Left forelimb (tissue), 1 donor: ENCODE measurements at places on chromosomes 1 and 21.

GRCh38 chr1:62196086-62196690 is 1.5 kb downstream of the L1TD1 start:
- no peak for DNase-seq

DNA sequence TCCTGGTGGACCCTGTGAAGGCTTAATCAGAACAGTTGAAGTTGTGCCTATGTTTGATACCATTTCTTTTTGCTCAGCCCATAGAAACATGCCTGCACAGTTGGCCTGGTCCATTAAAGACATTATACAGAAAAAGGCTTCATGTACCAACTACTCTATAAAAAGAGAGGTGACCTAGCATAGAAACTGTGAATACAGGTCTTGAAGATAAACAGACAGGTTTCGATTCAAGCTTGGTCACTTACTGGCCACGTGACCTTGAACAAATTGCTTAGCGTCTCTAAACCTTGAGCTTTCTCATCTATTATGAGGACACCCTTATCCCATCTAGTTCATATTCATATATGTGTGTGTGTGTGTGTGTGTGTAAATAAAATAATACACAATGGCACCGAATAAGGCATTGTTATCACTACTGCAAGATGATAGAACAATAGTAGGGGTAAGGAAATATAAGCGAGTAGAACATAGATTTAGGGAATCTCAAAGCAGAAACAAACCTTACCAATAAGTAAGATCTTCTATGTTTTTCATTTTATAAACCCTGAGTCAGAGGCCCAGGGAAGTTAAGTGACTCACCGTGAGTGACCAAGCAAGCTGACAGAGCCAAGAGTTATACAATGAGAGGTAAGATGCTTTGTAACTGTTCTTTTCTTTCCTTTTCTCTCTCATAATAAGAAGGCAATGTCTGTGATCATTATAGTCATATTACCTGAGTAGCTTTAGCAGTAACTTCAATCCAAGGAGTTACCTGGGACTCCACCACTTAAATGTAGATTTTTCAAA is 476.8 kb upstream of the DEPDC1 start:
- no peak for DNase-seq

DNA sequence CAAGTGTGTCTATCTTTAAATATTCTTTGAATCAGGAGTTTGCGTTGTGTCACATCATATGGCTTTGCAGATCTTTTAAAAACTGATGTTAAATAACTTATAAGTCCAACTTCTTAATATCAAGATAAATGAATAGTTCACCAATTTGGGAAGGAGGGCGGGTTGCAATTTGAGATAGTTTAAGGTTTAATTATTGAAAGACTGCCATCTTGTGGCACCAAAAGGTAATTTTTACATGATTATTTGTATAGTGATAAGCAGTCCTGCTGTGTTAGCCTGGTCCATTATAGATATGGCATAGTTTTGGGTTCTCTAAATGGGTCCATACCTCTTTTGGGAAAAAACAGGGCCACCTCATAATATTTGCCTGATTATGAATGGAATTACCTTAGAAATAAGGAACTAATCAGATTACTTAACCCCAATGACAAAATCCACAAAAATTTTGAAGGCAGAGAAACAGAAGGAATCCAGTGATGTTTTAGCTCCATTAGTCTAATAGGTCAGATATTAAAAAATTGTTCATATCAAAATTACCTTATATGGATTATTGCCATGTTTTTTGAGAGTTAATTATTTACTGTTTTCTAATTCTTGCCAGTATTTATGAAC is 64.3 kb downstream of the PRKAA2 start:
- DNase-seq, result no peak

GRCh38 chr1:219398815-219399396 is 214.0 kb downstream of the ZC3H11B start:
- no peak for DNase-seq

DNA sequence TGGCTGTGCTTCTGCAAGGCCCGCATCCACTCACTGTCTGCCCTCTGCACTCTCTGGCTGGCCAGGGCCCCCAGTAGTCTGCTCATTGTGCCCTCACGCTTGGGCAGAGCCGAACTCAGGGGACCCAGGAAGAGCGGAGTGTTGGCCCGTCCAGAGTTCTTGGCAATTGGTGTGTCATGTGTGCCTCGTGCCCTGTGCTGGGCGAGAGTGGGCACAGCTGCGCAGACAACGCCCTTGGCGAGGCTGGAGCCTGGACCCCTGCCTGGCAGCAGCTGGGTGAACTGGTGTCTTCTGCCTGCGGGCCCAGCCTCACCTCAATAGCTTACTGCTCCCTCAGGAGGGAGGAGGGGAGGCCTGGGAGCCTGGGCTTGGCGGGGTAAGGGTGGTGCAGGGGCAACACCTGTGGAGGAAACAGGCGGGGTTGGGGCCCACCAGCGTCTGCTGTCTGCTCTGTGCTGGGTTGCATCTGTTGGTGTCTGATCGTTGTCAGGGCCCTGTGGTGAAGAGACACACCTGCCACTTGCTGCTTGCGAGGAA is 2.1 kb downstream of the GUK1 start:
- DNase-seq, result peak; percentile 63

DNA sequence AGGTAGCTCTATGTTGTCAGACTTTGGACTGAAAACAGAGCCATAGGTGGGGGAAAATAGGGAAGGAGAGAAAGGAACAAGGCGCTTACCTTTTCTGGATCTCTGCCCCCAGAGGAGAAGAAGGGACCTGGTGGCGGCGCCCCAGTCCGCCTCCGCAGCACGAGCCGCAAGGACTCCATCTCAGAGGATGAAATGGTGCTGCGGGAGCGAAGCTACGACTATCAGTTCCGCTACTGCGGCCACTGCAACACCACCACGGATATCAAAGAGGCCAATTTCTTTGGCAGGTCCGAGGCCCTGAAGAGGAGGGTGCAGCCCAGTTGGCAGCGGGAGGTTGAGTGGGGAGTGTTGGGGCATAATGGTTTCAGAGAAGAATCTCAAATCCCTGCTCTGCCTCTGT is 18.5 kb upstream of the TMEM222 start:
- DNase-seq, result no peak

GRCh38 chr1:59568158-59568935 is 246.4 kb upstream of the HOOK1 start:
- no peak for DNase-seq

- DNase-seq, result peak; percentile 78
These were observed 858.7 kb downstream of the USP25 start for GRCh38 chr21:16588433-16588860.

- no peak for DNase-seq
These were observed 75.6 kb downstream of the SYT6 start for GRCh38 chr1:114078116-114078515.

GRCh38 chr1:169240449-169241232 is 127.0 kb downstream of the NME7 start:
- DNase-seq, result no peak

- no peak for DNase-seq
These were observed 97.8 kb downstream of the SLC45A1 start for GRCh38 chr1:8415526-8416278.

GRCh38 chr1:202951437-202951836 is 6.7 kb downstream of the ADIPOR1 start:
- no peak for DNase-seq

DNA sequence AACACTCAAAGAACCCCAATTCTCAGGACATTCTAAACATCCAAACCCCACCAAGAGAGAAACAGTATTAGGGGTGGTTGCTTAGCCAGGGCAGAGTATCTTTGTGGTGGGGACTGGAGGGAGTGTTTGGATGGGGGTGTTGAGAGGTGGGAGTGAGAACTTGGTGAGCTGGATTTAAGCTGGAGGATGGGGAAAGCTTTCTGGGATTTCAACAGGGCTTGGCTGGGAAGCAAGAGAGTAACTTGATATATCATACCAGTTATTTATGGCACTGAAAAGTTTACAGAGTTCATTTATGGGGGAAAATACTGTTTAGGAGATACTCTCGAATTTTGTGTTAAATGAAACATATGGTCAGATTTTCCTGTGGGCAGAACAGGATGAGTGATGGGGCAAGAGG is 6.8 kb upstream of the CNIH3 start:
- no peak for DNase-seq

- DNase-seq, result no peak
These were observed 1.3 kb upstream of the SLC26A9 start for GRCh38 chr1:205944525-205944924.

- DNase-seq, result peak; percentile 37
These were observed 74.5 kb downstream of the NID1 start for GRCh38 chr1:235990330-235990795.

- no peak for DNase-seq
These were observed 54.6 kb upstream of the POU3F1 start for GRCh38 chr1:38101037-38101785.

DNA sequence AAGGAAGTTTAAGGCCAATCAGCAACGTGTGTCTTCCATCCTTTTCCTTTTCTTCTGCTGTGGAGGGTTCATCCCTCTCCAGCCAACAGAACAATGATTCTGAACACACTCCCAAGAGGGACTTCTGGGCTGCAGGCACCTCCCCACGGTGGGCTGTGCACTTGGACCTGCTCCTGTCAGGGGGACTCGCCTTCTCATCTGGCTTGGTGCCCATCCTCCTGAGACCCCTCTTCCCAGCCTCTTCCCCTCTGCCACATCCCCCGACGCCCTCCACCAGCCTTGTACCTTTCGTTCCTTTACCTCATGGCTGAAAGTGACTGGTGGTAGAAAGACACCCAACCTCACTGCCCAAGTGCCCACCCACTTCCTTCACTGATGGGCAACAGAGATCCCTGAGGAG is 26.0 kb upstream of the SLAMF9 start:
- DNase-seq, result no peak

DNA sequence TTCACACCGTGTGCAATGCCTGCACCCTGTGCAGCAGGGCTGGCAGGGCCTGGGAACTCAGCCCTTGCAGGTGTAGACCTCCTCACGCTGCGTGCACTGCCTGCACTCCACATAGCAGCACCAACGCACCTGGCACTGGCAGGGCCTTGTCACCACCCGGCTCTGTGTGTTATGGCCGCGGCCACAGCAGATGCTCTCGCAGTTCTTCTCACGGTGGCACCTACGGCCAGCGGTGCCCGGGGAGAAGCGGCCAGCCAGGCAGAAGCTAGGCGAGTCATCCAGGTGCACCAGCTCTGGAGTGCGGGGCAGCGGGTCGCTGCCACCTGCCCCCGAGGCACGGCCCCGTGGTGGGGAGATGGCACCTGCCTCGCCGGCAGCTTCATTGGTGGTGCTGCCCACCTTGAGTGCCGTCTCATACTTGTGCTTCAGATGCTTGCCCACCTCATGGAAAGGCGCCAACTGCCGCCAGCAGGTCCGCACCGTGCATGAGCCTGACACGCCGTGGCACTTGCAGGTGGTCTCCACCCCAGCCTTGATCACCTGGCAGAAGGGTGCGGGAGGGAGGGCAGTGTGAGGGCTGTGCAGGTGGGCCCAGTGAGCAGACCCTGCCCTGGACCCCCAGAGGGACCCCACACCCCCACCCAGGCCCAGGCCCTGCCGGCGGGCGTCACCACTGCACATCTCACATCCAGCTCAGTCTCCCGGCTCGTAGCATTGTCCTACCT is 26.1 kb downstream of the WNT9A start:
- no peak for DNase-seq

DNA sequence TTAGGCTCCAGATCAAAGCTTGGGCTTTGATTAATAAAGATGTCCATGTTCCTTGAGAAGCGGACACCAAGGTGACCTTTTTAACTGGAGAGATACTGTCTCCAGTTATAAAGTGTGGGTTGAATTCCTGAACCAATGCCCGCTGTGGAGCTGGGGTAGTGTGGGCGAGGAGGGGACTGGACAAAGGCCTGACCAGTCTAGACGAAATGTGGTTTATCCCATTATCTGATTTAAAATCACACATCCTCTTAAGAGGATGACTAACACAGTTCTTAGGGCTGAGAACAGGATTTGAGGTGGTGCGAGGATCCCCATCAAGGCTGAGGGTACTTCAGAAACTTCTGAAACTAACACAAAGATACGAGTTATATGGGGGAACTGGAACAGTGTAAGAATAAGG is 84.5 kb upstream of the GCLM start:
- DNase-seq, result no peak

GRCh38 chr1:41507110-41507720 is 22.7 kb upstream of the EDN2 start:
- DNase-seq, result no peak

- no peak for DNase-seq
These were observed 14.5 kb downstream of the DUSP10 start for GRCh38 chr1:221727146-221728036.

GRCh38 chr1:1304331-1305299 is 3.1 kb downstream of the ACAP3 start:
- DNase-seq, result no peak

DNA sequence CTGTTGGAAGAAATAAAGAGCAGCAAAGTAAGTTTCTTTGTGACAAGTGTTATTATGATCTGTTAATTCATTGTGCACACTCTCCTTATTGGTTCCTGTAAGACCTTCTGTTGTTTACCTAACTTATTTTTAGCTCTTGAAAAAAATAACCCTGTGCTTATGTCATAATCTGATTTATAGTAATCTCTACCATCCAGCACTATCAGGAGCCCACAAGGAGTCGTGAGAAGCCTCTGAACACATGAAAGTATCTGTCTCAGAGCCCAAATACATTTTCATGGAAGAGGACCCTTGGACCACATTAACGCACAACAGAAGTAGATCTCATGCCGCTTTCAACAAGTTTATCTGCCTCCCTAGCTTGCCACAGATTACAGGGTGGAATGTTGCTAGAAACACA is 45.8 kb downstream of the CENPF start:
- no peak for DNase-seq

DNA sequence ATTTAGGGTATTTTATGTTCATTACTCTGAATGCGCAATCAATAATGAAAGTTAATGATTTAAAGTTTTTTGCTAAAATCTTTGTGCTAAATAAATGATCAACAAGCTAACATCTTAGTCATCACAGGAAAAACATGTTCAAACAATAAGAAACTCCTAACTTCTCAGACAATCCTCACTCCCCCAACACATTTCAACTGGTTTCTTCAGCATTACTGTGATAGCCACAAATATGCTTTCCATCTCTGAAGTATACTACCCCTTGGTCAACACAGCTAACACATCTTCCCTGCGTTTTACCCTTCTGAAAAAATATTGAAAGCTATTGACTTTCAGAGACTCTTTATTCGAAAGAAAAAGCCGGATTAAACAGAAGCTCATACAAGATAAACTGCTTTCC is 85.8 kb downstream of the ZNF644 start:
- DNase-seq, result no peak

GRCh38 chr1:76939050-76939816 is 72.0 kb downstream of the ST6GALNAC5 start:
- no peak for DNase-seq

DNA sequence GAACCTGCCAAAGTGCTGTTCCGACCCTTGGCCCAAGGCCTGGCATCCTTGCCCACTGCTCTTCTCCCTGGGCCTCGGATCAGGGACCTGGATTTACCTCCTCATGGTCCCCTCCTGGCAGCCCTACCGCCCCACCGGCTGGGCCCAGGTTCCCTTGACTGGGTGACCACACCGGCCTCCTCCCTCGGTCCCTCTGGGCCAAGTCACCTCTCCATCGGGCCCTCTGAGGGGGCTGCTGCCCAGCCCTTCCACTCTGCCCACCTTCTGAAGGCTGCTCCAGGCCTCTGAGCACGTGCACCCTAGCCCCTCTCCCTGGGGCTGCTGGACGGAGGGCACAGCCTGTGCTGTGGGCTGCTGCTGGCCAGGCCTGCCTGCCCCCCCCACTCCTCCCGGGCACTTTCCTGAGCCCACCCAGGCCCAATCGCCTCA is 9.3 kb upstream of the MMEL1 start:
- DNase-seq, result no peak
